ENCODE measurements at places on chromosomes 11 and 22.
A peak's percentile ranks its signal among the peaks of the same experiment; 100 is the strongest.

DNA sequence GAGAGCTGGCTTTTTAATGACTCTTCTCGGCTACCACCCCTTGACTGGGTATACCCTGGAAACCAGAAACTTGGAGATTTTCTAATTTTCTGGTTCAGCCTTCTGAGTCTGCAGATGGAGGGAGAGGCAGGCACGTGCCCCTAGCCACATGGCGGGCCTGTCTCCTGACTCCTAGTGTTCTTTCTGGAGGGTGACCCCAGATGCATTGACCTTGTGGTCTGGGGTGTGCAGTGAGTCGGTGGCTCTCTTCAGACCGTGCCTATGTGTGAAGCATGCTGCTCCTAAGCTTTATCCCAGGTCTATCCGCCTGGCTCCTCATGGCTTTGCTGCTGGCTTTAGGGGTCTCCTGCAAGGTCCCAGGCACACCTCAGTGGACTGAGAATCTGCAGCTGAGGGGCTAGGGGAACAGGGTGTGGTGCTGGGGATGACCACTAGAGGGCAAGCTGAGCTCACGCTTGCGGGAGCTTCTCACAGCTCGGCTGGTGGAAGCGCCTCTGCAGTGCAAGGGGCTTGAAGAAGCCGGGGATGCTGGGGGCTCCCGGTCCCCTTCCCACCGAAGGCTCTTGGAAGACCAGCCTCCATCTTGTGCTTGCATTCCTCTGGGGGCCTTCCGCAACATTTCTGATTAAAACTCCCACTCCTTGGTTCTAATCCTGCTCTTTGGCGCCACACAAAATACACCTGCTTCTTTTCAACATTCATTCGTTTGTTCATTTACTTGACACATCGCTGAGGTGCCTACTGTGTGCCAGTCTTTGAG is 51.8 kb downstream of the OTOG start:
- peaks cover 4% of the 10 kb centered on the region for H3K27me3 ChIP-seq
- H3K4me3 ChIP-seq, result no peak overlapping the region
- peak; percentile 79 for DNase-seq
- no peaks in the 10 kb centered on the region for H3K36me3 ChIP-seq
- no peak overlapping the region for H3K27ac ChIP-seq

DNA sequence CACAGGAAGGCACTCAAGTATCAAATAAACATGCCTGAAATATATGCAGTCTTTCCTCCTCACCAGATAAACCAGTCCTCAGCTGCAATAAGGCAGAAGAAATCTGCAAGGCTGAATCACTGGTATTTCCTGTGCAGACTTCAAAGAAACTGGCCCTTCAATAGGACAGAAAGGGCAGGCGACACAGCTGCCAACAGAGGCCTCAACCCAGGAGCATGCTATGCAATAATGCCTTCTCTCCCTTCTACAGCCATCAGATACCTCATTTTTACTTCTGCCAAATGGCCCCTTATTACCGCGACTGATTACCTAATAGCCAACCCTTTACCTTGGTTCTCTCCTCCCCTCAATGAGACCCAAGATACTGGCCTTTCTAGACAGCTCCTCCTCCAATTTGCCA is 8.0 kb downstream of the NUMA1 start:
- no peak for DNase-seq
- H3K4me1 ChIP-seq, result peaks cover 53% of the 10 kb centered on the region
- H3K36me3 ChIP-seq, result peaks cover 37% of the 10 kb centered on the region
- H3K4me3 ChIP-seq, result no peak overlapping the region
- no peaks in the 10 kb centered on the region for H3K27me3 ChIP-seq

- DNase-seq, result no peak
- peak overlapping the region; percentile 21 for H3K27ac ChIP-seq
- H3K4me3 ChIP-seq, result peak overlapping the region; percentile 7
- H3K4me1 ChIP-seq, result peaks cover 15% of the 10 kb centered on the region
- peaks cover 1% of the 10 kb centered on the region for H3K36me3 ChIP-seq
These were observed 66.6 kb upstream of the RDX start for GRCh38 chr11:110362971-110363509.

DNA sequence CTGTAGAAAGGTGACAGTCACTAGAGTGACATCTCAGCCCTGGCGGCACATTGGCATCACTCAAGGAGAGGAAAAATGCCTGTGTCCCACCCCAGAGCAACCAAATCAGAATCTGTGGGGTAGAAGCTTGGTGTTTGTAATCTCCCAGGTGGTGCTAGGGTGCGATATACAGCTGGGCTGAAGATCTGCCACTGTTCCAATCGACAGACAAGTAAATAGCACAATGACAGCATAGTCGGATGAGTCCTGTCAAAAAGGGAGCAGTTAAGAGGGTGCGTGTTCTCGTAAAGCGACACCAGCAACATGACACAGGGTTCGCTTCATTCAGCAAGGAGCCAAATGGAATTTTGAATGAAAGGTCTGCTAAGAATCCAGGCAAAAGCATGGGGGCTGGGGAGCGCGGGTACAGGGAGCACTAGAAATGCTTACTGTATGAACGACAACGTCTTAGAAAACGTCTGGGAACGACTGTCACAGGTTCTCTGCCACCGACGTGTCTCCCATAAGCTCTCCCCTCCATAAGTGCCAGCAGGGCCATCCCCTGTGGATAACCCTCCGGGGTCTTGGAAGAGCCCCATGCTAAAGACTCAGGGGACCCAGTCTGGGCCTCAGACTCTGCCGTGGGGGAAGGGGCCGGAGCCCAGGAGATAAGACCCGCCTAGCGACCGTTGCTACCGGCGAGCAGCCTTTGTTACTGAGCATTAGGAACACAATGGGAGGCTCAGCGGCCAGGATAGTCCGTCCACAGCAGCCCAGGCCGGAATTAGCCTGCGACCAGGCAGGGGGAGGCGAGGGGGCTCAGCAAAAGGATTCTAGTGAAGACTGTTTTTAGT is 20.8 kb downstream of the ADA2 start:
- H3K4me3 ChIP-seq, result no peak overlapping the region
- peaks cover 9% of the 10 kb centered on the region for H3K36me3 ChIP-seq
- no peaks in the 10 kb centered on the region for H3K4me1 ChIP-seq
- no peaks in the 10 kb centered on the region for H3K27me3 ChIP-seq
- DNase-seq, result no peak

- H3K4me3 ChIP-seq, result no peak overlapping the region
- peaks cover 16% of the 10 kb centered on the region for H3K27me3 ChIP-seq
- no peak overlapping the region for H3K27ac ChIP-seq
- no peaks in the 10 kb centered on the region for H3K36me3 ChIP-seq
These were observed 51.6 kb upstream of the SYT13 start for GRCh38 chr11:45337583-45338360.

DNA sequence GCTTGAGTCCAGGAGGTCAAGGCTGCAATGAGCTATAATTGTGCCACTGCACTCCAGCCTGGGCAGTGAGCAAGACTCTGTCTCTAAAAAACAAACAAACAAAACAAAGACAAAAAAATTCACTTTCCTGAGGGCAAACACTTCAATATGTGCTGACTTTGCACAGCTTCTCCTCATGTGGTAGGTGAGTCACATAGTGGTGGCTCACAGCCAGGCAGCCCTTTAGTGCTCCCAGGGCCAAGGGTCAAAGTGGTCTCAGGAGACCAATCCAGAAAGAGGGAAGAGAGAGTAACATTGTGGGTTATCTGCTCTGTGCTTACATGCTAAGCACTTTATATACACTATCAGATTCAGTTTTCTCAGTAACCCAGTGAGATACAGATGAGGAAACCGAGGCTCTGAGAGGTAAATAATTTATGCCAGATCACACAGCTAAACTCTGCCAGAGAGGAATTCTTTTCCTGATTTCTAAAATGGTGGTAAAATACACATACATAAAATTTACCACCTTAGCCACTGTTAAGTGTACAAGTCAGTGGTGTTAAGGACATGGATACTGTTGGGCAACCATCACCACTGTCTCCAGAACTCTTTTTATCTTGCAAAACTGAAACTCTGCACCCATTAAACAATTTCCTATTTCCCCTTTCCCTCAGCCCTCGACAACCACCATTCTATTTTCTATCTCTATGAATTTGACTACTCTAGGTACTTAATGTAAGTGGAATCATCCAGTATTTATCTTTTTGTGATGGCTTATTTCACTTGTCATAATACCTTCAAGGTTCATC is 231.7 kb upstream of the NARS2 start:
- H3K4me3 ChIP-seq, result no peak overlapping the region
- no peak for DNase-seq
- no peaks in the 10 kb centered on the region for H3K36me3 ChIP-seq
- no peaks in the 10 kb centered on the region for H3K27me3 ChIP-seq
- H3K4me1 ChIP-seq, result no peaks in the 10 kb centered on the region

GRCh38 chr11:126487711-126488110 is 132.2 kb downstream of the ST3GAL4 start:
- no peaks in the 10 kb centered on the region for H3K4me1 ChIP-seq
- no peak overlapping the region for H3K4me3 ChIP-seq
- no peak overlapping the region for H3K27ac ChIP-seq
- no peaks in the 10 kb centered on the region for H3K36me3 ChIP-seq
- H3K27me3 ChIP-seq, result peaks cover 3% of the 10 kb centered on the region

DNA sequence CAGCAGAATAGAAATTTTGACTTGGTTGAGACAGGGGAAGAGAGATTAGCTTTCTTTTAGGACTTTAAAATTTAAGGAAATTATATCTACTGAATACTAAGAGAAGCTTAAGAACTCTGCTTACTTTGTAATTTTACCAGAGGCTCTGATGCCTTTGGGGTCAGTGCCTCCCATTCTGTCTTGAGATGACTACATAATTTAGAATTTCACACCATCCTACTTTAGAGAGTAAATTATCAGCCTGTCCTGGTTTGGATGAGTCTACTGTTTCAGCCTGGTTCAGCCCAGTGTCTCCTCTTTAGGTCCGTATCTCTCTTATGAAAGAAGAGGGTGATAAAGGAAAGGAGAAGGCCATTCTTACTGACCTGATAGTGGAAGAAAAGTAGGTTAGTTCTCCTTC is 9.8 kb downstream of the NUCB2 start:
- no peak for DNase-seq
- H3K36me3 ChIP-seq, result peaks cover 55% of the 10 kb centered on the region

DNA sequence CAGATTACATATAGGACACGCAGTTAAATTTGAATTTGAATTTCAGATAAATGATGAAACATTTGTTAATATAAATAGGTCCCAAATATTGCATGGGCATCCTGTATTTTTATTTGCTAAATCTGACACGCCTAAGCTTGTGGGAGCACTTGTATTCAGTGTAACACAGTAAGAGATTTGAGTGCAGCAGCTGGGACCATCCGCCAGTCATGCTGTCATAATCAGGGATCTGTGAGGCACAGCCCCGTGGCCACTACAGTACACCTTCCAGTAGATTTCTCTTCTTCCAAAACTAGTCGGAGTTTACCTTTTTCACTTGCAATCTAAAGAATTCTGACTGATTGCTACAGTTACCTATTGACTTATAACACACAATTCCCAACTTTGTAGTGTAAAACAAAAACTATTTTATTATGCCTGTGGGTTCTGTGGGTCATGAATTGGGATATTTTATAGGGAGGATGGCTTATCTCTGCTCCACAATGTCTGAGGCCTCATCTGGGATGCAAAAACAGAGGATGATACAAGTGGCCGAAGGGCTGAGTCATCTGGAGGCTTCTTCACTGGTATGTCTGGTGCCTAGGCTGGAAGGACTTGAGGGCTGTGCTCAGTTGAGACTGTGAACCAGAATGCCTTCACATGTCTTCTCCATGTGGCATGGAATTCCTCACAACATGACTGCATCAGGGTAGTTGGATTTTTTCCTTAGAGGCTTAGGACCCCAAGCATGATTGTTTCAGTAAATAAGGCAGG is 74.1 kb downstream of the PRSS23 start:
- H3K4me3 ChIP-seq, result no peak overlapping the region
- no peaks in the 10 kb centered on the region for H3K36me3 ChIP-seq
- H3K4me1 ChIP-seq, result no peaks in the 10 kb centered on the region

DNA sequence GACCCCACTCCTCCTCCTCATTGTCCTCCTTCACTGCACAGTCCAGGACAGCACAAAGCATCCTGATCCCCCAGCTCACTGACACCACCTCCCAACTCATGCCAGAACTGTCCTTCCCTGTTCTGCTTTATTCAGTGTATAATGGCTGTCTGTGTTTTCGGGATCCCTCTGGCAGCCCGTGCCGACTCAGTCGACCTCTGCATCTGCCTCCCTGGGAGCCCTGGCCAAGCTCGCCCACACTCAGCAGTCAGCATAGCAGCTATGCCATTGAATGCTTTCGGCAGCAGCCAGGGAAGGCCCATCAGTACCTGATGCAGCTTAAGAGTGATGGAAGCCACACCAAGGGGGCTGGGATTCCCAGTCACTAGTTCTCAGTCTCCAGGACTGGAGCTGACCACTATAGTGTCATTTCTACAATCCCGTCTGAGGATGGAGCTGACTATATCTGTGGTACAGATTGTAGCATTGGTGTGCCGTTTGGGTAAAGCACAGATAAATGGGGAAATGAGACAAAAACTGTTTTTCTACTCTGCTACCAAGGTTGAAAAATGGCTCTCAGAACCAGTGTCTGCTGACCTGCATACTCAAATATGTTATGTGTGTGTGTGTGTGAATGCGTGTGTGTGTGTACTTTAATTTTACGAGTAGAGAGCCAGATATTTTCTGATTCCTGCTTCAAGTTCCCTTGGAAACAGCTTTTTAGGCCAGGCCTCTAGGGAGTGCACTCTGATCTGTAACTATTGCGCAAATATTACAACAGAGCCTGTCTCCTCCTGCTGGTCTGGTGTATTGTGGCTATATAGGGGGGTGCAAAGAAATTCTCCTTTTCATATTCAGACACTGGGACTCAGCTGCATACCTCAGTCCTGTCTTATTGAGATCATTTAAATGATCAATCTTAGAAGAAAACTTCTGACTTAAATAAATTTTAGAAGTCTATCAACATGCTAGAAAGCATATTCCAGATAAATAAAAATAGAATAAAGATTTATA is 78.8 kb upstream of the TOP3B start:
- peaks cover 54% of the 10 kb centered on the region for H3K27me3 ChIP-seq
- no peak for DNase-seq
- no peak overlapping the region for H3K4me3 ChIP-seq
- H3K4me1 ChIP-seq, result peaks cover 2% of the 10 kb centered on the region
- no peak overlapping the region for H3K27ac ChIP-seq
- no peaks in the 10 kb centered on the region for H3K36me3 ChIP-seq

DNA sequence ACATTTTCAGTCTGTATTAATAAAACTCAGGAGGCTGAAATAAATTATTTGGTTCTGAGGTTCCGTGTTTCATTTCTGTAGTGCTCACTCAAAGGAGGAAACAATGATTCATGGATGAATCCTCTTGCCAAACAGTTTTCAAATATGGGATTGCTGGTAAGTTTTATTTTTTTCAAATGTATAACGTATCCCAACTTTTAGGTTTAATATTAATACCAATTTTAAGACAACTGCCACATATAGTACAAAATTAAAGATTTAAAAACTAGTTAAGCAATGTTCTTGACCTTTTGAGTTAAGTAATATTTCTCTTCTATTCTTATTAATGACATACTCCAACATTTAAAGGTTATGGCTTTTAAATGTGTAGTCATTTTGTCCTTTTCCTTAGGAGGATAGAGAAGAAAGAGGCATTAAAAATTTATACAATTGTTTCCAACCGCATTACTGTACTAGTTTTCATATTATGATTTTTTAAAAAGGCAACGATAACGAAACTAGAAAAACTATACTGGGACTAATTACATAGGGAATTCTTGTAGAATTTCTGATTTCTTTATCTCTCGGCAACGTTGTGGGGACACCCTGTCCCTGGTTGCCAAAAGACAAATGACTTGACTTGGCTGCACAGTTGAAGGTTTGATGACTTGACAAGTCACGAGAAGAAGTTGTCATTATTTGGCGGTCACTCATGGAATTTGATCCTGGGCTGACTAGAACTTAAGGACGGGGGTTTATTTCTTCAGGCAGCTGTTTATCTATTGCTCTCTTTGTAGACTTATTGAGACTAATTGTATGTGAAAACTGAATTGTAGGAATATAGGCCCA is 69.1 kb upstream of the ADSL start:
- no peaks in the 10 kb centered on the region for H3K27me3 ChIP-seq
- peaks cover 46% of the 10 kb centered on the region for H3K36me3 ChIP-seq
- no peak overlapping the region for H3K4me3 ChIP-seq
- no peak for DNase-seq
- peaks cover 21% of the 10 kb centered on the region for H3K4me1 ChIP-seq
- peak overlapping the region; percentile 5 for H3K27ac ChIP-seq
